ENCODE measurements at places on chromosomes 1 and 21.

DNA sequence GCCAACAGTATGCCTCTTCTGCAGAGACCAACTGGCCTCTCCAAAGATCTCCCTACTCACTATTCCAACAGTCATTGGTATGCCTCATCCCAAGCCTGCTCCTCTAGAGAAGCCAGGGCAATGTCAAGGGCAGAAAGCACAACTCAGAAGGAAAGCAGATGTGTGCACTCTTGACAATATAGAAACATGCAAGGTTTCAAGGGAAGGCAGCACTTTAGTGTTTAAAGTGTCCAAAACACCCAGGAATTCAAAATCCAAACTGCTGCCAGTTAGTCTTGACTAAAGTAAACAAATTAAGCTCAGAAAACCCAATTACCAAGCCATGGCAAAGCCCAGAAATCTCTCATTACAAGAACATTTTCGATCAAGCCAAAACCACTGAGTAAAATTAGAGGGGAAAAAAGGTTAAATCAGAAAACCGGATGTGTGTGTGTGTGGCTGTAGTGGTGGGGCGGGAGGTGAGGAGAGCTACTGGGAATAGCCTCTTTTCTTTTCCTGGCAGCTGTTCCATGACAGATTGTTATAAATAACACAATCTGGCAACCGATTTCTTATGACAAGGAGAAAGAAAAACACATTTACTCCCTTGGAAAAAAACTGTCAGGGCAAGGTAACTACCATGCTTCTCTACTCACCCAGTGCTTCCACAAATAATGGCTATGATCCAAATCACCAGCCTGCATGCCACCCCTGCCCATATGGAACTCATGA is 39.2 kb downstream of the EIF2B3 start:
- no peak for DNase-seq

DNA sequence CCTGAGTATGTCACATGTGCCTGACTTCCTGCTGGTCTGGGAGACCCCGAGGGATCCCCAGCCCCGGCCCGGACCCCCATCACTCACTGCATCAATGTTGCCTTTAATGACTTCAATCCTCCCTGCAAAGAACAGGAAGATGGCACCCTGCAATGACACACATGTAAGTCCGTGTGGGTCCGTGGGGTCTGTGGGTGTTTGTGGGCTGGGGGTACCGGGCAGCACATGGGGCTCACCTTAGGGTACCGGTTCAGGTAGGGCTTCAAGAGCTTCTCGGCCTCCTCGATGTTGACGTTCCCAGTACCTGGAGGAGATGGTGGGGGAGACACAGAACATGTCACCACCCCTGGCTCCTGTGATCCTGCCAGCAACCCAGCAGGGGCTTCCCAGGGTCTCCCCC is 28.1 kb downstream of the TTC39A start:
- no peak for DNase-seq

DNA sequence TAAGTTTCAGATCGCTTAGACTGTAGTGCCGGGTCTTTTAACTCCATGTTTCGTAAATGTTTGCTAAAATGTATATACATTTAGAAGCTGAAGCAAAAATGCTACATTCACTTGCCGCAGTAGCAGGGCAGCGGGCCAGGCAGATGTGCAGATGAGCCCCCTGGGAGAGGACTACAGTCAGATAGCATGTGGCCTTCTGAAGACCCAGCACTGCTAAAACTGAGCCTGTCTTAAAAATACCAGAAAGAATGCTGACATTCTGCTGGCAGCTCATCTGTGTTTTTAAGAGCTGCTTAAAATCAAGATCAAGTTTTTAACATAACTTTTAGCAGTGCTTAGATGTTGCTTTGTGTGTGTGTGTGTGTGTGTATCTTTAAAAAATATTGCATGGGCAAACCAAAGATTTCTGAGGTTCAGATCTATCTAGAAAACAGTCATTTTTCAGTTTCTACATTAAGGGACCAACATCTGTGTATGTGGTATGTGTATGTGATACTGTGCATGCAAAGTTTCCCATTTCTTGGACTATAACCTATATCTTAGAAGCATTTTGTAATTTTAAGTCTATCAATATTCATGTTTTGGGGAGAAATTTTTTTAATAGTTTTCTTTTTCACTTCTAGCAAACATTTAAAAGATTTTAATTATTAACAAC is 31.7 kb downstream of the CHRM3 start:
- DNase-seq: no peak

DNA sequence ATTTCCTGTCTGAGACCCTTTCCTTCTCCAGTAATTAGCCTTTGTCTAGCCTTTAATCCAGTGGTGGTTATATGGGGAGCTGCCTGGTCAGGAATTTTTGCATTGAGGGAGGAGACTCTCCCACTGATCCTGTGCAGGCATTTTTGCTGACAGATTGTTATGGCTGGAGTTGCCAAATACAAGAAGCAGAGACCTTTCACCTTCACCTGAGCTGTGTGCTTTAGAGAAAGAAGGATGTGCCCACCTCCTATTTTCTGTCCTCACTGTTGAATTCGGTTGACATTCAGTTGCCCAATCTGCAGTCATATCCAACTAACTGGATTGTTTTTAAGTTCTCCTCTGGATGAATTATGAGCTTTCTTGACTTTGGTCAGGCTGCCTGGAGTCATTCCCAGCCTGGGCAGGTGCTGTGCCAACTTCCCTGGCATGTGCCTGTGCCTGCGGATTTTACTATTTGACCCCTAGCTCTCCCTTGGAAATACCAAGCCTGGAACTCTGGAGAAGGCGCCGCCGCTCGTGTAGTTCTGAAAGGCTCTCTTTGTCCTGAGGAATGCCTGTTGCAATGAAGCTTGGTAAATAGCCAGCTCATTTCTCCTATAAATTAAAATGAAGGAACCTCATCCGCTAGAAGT is 143.9 kb downstream of the NOS1AP start:
- no peak for DNase-seq

DNA sequence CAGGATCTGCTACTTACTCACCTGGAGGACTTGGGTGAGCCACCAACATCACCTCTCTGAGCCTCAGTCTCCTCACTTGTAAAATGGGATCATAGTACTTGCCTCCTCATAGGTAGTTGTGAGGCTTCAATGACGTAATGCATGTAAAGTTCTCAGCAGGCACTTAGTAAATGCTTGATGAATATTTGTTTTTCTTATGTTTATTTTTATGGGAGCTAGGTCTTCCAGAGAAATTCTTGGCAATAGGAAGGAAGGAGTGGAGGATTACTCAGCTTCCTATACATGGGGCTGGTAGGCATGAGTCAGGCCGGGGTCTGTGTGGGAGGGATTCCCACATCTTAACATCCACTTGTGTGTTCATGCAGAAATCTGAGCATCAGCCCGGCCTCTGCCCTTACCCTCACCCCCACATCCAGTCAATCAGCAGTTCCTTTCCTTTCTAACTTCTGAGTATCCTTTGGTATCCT is 95.4 kb upstream of the USP24 start:
- no peak for DNase-seq

DNA sequence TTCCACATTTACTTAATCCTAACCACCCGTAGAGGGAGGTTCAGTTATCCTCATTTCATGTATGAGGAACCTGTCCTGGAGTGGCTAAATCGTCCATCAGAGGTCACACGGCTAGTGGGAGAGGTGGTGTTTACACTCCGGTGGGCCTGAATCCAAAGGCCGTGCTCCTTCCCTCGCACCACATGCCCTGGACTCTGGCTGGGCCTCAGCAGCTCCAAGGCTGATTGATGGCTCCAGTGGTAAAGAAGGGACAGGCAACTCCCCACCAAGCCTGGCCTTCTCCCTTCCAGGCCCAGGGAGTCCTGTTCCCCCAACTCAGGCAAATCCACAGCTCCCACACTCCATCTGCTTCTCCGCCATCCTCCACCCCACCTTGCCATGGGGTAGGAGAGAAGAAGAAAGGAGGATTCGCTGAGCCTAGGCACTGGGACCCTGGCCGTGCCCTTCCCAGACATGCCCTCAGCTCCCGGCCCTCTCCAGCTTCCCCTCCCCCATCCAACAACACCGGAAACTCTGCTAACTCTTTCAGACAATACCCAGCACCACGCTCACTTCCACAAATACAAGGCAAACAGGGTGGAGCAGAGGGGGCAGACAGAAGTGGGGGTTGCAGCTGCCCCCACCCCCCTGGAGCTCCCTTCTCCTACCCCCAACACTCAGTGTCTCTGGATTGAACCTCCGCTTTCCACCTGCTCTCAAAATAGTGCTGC is 10.9 kb downstream of the ARHGEF2 start:
- DNase-seq: no peak
